GOT3 (cell line): ENCODE measurements at places on chromosomes 1 and 21.

DNA sequence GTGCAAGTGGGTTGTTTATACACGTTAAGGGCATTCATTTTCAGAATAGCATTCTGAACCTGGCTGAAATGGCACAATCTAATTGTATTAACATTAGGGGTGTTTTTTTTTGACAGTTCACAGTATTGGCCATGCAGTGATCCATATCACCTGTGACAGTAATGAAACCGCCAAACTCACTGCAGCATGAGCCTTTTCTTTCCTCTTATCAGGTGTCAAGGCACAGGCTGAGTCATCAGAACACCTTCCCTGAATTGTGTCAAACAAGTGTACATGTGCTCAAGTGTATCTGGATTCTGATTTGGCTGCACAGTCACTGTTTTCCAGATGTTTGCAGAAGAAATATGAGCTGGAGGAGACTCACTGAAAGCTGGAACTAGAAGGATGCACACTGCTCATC is 47.7 kb upstream of the C8B start:
- no peak for DNase-seq

- no peak for DNase-seq
Observed at GRCh38 chr1:89611721-89612120, 21.2 kb upstream of the LRRC8C start.

GRCh38 chr1:235954306-235955283 is 87.9 kb upstream of the LYST start:
- DNase-seq, result no peak

- DNase-seq, result no peak
Observed at GRCh38 chr1:175560192-175560591, 183.2 kb downstream of the TNR start.

DNA sequence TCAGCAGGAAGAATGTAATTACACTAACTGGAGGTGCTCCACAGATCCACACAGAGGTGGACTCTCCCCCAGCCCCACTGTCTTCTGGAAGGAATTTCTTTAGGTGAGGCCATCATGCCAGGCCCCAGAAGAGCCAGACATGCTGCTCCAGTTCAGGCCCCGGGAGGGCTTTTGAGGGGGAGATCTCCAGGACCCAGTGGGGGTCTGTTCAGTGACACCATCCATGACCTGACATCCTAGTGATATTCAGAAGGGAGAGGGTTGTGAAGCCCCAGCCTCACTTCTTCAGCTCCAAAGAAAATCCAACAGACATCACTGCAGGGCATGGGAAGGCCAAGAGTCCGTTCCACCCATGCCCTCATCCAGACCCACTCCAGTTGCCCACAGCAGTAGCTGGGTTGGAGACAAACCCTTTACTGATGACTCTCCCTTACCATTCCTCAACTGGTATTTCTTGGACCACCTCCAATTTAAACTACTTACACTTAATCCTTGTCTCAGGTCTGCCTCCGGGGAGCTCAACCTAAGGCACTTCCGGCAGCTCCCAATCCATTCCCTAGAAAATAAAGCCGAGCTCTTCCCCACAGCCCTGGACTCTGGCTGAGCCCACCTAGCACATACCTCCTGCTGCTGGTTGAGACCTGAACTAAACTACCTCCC is 39.2 kb downstream of the CSMD2 start:
- no peak for DNase-seq

DNA sequence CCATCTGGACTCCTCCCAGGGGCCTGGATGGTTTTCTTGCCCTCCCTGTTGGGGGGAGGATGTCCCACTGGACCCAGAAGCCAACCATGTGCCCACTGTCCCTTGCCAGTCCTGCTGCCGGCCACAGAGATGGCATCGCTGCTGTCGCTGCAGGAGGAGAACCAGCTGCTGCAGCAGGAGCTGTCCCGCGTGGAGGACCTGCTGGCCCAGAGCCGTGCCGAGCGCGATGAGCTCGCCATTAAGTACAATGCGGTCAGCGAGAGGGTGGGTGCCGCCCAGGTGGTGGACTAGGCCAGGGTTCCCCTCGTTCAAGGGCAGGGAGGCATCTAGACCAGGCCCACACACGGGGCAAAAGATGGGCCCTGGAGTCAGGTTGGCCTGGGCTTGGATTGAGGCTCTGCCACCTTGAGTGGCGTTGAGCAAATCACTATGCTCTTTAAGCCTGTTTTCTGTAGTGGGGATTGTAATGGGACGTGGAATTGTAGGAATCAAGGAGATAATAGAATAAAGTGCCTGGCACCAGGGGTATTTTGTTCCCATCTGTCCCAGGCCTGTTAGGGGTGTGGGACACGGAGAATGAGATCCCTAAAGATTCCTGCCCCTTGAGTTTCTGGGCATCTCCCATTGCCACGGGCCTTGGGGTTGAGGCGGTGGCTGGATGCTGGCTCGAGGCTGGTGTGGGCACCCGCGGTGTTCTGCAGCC is 2.6 kb downstream of the CROCC start:
- no peak for DNase-seq

DNA sequence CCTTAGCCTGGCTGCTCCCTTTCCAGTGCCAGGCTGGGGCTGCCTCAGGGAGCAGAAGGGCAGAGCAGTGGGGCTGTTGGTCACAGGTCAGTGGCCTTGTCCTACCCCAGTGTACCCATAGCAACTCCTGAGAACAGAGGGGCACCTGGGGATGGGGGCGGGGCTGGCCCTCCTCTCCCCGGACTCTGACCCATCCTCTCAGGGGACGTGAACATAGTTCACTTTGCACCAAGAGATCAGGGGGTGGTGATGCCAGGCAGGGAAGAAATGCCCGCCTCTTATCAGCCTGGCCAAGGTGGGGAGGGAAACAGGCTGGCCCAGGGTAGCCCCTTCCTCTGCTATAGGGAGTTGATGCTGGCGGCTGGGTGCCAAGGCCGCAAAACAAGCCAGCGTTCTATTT is 4.9 kb downstream of the ETNK2 start:
- no peak for DNase-seq

DNA sequence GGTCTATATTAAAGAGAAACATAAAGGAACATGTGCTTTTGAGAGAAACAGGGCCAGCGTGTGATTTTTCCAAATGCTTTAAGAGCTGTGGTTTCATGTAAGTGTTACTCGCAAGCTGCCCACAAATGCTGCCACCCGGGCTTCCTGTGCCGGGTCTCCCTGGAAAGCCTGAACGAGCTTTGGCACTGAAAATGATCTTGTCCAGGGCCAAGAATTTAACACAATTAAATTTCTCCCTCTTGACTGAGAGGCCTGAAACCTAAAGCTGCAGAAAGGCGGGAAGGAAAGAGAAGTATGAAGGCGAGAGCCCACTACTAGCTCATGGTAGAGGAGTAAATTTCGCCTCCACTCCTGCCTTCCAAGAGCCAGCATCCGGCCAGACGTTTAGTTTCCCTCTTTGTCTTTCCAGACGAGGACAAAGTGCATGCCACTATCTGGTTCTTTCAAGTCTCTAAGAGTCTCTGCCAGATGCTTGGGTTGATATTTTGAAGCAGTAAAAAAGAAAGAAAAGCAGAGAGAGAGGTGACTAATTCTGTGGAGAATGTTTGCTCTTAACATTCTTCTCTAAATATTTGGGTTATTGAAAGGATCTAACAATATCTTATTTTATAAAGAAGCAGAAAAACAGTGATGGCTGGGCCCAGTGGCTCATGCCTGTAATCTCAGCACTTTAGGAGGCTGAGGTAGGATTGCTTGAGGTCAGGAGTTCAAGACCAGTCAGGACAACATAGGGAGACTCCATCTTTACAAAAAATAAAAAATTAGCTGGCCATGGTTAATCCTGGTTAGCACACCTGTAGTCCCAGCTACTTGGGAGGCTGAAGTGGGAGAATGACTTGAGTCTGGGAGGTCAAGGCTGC is 100.0 kb upstream of the HNRNPU start:
- DNase-seq, result no peak

DNA sequence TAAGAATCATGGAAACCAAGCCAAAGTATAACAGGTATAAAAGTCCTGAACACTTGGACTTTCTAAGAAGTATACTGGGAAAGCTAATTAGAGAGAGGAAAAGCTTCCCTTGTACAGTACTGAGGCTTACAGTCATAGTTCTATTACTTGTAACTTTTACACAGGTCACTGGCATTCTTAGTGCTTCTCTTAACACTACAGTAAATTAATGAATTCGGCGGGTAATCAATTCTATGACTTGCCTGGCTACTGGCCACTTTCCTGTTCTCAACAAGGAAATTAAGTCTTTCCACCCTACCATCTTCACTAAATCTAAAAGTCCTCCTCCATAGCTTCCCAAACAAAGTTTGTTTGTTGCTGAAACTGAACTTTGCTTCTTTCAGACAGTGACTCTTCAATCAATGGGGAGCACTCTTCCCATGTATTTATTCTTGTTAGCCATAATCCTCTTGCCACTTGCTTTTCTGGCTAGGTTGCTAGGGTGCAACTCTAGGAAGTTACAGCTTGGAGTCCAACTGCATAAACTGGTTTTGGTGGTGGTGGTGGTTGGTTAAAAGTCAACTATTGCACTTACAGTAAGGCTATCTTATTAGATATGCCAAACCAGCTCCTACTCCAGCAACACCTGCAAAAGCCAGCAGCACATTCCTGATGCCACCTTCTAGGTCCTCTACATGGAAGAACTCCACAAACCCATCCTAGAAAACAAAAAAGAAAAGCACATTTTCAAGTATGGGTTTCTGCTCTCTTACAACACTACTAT is 2.4 kb downstream of the MCL1 start:
- no peak for DNase-seq

- DNase-seq, result no peak
Observed at GRCh38 chr1:211606914-211607753, 28.2 kb upstream of the SLC30A1 start.

DNA sequence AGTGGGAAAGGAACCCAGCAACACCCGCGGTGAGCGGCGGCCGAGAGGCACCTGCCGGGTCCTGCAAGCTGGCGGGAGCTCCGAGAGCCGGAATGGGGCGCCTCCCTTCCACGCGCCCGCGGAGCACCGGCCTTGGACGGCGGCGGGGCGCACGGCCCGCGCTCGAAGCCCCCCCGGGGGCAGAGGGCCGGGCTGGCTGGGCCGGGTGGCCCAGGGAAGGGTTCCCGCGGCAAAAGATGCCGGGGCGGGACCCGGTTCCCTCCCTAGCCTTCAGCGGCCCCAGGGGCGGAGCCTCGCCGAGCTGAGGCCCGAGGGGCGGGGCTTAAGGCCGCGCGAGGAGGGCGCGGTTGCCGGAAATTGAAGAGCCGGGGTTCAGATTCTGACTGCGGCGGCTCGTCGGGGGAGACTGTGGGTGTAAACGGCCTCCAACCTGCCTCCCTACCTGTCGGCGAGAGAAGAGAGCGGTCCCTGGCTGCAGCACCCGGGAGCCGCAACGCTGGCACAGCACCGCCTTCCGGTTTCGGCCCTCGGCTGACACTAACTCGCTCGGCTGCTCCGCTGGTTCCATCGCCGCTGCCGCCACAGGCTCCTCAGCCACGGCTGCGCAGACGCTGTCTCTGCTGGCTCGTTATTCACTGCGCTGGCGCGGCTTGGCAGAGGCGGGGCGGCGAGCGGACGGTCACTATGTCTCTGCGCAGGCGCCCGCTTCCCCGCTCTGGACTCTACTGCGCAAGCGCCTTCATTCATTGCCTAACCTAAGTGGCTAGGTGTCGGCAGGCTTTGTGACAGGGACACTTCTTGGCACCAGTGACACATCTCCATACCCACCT is at the start of gene RABIF:
Gene RABIF, minus strand, starts transcription at position 619 of the 830 bp plus-strand sequence. Its CDS starts 51 bp downstream, at position 568.
- peak; percentile 84 for DNase-seq

DNA sequence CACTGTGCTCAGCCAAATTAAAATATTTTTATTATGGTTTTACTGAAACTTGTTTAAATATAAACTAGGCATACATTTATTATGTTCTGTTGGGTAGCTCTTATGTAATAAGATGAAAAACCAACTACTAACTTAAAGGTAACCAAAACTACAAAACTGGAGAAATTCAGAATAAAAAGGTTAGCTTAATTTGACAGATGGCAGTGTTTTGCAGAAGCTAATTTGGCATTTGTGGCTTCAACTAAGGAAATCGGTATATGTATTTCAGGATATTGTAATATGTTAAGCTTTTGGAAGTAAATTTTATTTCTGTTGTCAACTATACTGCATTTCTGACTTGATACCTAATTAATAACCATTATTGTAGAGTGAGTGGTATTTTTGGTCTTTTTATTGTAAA is 18.8 kb downstream of the USP25 start:
- no peak for DNase-seq

DNA sequence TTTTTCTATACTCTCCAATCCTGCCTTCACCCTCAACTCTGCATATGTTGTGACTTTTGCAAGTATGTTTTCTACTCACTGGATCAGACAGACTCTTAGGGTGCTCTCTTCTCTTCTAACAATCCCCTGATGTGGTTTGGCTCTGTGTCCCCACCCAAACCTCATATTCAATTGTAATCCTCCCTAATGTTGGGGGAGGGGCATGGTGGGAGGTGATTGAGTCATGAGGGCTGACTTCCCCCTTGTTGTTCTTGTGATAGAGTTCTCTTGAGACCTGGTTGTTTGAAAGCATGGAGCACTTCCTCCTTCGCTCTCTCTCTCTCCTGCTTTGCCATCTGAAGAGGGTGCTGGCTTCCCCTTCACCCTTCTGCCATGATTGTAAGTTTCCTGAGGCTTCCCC is 148.9 kb upstream of the IGSF21 start:
- DNase-seq, result no peak

GRCh38 chr21:29372063-29372802 is 73.5 kb downstream of the BACH1 start:
- no peak for DNase-seq

DNA sequence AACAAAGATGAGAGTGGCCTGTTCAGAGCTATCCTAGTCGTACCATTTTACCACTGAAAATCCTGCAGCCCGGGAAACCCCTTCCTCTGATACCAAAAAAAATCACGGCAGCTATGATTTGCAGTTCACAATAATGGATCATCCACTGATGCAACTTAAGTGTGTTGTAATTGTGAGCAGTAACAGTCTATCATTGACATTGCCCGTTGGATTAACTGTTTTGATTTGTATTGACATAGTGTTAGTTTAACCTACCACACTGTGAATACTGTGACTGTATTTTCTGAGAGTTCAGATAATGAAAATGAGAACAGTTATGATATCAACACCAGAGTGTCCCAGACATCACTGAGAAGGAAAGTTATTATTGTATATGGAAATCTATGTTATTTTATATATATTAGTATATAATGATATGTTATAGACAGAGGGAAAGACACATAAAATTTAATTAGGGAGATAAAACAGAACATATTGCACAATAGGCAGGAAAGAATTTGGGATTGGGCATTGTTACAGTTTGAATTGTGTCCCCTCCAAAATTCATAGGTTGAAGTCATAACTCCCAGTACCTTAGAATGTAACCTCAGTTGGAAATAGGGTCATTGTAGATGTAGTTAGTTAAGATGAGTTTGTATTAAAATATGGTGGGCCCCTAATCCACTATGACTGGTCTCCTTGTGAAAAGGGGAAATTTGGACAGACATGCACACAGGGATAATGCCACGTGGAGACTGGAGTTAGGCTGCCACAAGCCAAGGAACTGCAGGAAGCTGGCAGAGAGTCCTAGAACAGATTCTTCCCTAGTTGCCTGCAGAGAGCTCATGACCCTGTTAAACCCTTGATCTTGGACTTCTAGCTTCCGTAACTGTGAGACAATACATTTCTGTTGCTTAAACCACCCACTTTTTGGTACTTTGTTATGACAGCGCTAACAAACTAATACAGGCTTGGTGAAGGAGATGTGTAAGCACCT is 54.4 kb downstream of the TLCD4 start:
- no peak for DNase-seq

GRCh38 chr1:65319754-65320153 is 10.4 kb downstream of the DNAJC6 start:
- DNase-seq, result no peak
